Fibroblast of pulmonary artery (primary cell): ENCODE measurements at places on chromosomes 11 and 22.

DNA sequence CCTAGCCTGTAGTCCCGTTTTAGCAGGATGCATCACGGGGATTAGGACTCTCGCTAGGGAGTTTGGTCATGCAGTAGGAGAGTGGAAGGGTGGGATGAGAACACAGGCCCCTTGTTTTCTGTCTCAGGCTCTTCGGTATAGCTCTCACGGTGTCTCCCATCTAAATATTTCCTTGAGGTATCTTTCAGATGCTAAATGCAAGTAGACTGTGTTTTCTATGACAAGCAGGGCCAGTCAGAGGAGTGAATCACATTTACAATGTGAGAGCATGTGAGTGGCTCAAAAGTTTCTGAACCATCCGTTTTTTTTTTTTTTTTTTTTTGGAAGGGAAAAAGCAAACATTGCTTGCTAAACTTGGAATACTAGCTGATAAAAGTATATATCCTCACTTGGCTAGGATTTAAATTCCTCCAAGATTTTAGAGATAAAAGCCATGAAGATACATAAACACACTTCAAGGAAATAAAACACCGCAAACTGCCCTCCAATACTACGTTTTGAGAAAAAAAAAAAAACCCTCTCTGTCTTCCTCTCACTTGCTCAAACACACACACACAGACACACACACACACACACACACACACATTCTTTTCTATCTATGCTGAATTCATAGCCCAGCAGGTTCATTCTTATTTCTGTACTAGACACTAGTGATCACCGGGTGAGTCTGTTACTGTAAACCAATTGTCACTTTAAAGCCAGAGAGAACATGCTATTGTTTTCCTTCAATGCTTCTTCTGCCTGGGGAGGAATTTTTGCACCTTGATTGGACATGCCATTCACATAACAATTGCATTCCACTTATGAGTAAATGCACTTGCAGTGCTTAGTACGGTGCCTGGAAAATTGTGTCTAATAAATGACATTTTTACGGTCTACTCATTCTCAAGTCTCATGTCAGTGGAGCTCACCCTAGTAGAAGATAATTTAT lies 224.6 kb upstream of the CCDC90B start:
- DNase-seq = no peak

- DNase-seq = no peak
Observed at GRCh38 chr22:42947211-42947990, 67.5 kb downstream of the PACSIN2 start.

GRCh38 chr11:47010179-47010578 lies 73.6 kb downstream of the CSTPP1 start:
- DNase-seq = peak; percentile 37

- DNase-seq = peak; percentile 18
Observed at GRCh38 chr22:28983788-28984441, 77.7 kb downstream of the C22orf31 start.

DNA sequence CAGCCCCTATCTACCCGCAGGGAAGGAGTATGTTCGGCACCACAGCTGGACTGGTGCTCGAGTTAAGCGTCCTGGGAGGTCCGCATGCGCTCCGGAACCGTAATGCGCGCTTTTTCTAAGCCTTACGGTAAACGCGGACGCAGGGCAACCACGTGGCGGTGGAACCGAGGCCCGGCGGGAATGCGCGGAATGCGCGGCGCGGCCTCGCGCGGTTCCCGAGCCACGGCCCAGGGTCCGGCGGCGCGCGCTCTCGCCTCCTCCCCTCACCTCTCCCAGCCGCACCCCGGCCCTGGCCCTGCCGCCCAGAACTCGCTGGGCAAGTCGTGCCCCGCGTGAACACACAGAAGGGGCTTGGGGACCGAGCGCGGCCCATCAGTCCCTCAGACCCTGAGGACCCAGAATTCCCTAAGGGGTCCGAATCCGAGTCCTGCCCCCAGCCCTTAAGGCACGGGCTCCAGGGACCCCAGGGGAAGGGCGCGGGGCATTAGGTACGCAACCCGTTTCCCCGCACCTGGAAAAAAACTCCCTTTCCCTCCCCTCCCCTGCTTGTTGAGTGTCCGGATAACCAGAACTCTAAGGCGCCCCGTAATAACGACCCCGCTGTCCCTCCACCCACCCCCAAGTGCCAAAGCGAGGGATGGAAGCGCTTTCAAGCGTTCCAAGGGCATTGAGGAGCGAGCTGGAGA lies 4.3 kb upstream of the CCND1 start:
- DNase-seq = peak; percentile 92

- no peak for DNase-seq
Observed at GRCh38 chr22:46749682-46750529, 11.9 kb upstream of the CERK start.

GRCh38 chr11:82326853-82327252 lies 406.8 kb downstream of the FAM181B start:
- DNase-seq = no peak

GRCh38 chr11:21602699-21603098 lies 590.2 kb upstream of the ANO5 start:
- no peak for DNase-seq

GRCh38 chr11:62501432-62501891 lies 45.1 kb downstream of the AHNAK start:
- no peak for DNase-seq

DNA sequence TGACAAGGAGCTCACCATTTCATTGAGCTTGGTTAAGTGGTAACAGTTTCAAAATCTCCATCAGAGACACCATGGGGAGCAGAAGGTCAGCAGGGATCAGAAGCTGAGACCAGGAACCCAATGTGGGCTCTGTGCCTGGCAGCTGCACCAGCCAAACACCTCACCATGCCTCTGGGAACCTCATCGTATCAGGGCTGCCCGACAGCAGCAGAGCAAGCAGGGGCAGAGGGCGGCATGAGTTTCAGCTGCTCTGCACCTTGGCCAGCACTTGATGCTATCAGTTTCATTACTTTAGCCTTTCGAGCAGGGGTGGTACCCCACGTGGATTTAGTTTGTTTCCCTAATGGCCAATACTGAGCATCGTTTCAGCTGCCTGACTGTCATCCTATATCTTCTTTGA lies 77.8 kb downstream of the DGCR2 start:
- DNase-seq = no peak

DNA sequence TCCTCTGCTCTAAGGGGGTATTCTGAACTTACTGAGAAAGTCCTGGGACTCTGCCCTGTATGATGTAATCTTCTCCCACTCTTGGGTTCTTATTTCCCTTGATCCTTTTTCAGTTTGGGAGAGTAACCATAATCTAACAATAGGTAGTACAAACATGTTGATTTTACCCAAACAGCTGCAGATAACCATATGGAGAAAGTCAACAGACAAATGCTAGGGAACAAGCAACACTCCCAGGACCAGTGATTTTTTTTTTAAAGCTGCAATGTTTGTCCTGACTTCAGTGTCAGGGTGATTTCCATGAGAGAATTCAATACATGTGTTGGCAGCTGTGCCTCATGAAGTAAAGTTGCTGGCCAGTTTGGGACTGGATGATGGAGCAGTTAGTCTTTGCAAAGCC lies 156.5 kb downstream of the FCHSD2 start:
- peak; percentile 67 for DNase-seq

DNA sequence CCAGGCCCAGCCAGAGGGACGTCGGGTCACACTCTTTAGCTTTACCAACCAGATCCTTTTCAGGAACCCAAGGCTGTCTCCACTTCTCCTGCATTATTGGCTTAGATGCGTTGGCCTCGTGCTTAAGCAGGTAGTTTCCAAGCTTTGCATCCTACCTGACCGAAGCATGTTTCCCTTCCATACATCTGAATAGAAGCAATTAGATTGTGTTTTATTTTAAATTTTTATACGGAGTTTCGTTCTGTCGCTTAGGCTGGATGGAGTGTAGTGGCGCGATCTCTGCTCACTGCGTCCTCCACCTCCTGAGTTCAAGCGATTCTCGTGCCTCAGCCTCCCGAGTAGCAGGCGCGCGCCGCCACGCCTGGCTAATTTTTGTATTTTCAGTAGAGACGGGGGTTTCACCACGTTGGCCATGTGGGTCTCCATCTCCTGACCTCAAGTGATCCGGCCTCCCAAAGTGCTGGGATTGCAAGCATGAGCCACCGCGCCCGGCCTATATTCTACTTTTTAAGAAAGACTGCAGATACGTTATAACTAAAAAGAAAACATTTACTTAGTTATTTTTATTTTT lies 677 bp downstream of the DYNC2H1 start:
- DNase-seq = no peak

- DNase-seq = no peak
Observed at GRCh38 chr11:64015935-64016845, 19.5 kb upstream of the FLRT1 start.

- DNase-seq = no peak
Observed at GRCh38 chr11:123561431-123561800, 93.0 kb downstream of the SCN3B start.

- DNase-seq = no peak
Observed at GRCh38 chr22:44743804-44744211, 8.6 kb upstream of the ARHGAP8 start.

- no peak for DNase-seq
Observed at GRCh38 chr11:1443737-1444136, 42.8 kb downstream of the MOB2 start.

DNA sequence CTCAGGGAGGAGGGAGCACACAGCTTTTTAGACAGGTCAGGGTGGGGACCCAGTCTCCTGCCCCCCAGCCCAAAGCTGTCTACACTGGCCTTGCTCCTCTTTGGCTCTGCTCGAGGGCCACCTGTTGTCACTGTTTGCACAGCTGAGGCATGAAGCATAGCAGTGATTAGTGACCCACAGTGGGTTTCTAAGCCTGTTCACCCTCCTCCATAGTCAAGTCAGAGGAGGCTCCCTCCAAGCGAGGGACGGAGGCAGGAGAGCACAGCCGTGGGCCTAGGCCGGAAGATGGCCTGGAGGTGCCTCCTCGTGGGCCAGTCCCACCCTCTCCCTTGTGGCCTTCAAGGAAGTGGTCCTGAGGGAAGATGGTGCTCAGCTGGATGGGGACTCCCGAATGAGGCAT lies 241.1 kb downstream of the GRIK4 start:
- no peak for DNase-seq

DNA sequence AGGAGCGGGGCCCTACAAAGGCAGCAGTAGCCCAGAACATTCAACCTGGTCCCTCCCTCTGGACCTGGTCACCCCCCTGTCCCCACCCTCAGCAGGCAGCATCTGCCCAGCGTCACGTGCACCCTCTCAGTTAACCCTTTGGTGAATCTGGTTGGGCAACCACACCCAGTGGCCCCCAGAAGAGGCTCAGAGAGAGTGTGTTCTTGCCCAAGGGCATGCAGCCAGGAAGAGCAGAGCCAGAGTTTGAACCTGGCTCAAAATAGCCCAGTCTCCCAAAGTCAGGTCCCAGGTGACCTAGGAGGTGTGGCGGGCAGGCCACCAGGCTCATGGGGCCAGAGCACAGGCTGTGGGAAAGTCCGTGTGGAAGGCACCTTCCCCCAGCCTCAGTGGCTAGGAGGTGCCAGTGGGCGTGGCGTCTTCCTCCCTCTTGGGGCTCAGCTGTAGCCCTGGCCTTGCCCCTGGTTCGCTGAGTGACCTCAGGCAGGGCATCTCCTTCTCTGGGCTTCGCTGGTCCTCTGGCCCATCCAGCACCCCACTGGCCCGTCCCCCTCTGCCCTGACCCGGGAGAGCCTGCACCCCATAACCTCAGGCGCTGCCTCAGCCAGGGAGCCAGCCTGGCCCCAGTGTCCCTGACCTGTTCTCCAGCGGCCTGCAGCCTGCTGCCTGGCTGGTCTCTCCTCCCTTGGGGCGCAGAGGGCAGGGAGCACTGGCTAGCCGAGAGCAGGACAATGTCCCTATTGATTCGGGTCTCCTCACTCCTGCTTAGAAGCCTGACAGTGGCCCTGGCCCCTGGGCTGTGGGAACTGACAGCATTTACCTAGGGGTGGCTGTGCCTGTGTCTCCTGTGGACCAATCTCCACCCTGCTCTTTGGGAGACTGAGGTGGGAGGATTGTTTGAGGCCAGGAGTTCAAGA lies 7.0 kb downstream of the ALDH3B1 start:
- no peak for DNase-seq

GRCh38 chr11:8577791-8578581 lies 16.0 kb downstream of the STK33 start:
- DNase-seq = no peak

- no peak for DNase-seq
Observed at GRCh38 chr11:44467931-44468330, 97.5 kb upstream of the CD82 start.

DNA sequence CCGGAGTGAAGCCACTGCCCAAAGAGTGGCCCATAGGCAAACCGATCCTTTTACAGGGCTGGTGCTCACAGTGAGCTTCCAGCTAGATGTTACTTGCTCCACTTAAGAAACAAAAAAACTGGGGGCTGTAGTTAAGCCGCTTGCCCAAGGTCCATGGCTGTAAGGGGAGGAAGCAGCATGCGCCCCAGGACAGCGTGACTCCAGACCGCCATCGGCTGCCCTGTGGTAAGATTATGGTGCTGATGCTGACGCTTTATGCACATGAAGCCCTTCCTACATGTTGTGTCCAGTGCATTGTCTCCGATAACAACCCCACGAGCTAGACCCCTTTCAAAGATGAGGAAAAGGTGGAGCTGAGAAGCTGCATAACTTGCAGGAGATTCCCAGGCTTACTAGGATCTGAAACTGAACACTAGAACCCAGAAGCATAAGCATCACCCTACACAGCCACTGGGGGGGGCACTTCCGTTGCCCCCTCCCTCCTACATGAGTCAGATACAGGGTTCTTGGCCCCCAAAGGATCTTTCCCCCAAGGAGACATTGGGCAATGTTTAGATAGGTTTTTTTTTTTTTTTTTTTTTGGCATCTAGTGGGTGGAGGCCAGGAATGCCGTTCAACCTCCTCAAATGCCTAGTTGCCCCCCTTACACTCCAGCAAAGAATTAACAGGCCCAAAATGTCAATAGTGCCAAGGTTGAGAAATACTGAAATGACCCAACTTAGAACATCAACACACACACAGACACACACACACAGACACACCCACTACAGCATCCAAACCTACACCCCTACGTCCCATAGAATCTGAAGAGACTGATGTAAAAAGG lies 53.9 kb downstream of the MN1 start:
- peak; percentile 60 for DNase-seq

GRCh38 chr22:50524676-50525103 lies 708 bp downstream of the SCO2 start:
- DNase-seq = no peak

- no peak for DNase-seq
Observed at GRCh38 chr11:113016905-113017304, 55.7 kb downstream of the NCAM1 start.
